GM23248 (cell line): ENCODE measurements at places on chromosomes 5 and 9. TPM values are rescaled to one million over a fixed set of nuclear protein-coding genes. Genes with fewer than 3 reads are reported as not detected.

The FGF10 gene
- not detected in 2 replicates for total RNA-seq

The C5orf52 gene
- total RNA-seq = not detected in 2 replicates

The PTGDS gene
- total RNA-seq = not detected in 2 replicates

The RNF183 gene
- not detected in 2 replicates for total RNA-seq

DNA sequence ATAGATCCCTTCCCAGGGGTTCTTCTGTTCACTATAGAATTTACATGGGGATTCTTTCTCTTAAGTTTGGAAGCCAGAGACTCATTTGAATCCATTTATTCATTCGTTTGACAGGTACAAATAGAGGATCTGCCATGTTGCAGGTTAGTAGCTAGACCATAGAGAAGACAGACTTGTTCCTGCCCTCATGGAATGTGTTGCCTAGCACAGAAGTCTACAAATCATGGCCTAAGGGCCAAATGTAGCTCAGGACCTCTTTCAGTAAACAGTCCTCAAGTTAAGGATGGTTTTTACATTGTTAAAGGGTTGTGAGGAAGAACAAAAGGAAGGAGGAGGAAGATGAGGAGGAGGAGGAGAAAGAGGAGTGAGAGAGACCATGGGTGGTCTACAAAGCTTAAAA lies 114.7 kb upstream of the SLC44A1 start:
- DNase-seq = no peak

DNA sequence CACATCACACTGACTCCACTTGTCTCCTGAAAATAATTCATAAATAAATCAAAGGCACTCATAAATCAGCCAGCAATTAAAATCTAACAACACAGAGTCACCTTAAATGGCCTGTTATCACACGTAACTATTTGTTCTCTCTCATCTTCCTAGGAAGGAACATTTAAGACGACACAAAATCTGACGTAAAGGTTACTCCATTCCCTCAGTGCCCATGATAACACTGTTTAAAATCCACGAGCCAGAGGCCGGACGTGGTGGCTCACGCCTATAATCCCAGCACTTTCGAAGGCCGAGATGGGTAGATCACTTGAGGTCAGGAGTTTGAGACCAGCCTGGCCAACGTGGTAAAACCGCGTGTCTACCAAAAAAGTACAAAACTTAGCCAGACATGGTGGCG lies 56.4 kb downstream of the MYO10 start:
- DNase-seq = no peak

GRCh38 chr5:132444841-132445639 lies 45.5 kb downstream of the IRF1 start:
- DNase-seq = no peak

- DNase-seq = no peak
Measured at GRCh38 chr5:14545308-14545707, 36.3 kb upstream of the OTULINL start.

- no peak for DNase-seq
Measured at GRCh38 chr5:10604975-10605374, 41.1 kb downstream of the ANKRD33B start.
